ENCODE measurements at places on chromosomes 3 and 15.

DNA sequence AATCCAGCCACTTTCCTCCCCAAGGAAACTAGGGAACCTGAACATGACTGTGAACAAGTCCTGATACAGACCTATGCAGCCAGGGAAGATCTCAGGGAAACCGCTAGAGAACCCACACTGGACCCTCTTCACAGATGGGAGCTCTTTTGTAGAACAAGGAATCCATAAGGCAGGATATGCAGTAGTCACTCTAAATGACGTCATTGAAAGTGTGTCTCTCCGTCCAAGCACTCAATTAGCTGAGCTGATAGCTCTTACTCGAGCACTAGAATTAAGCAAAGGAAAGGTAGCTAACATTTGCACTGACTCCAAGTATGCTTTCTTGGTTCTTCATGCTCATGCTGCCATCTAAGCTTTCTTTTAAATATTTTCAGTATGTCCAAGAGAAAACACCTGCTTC, 10.0 kb upstream of the SMCO1 start:
- DNase-seq, result no peak

DNA sequence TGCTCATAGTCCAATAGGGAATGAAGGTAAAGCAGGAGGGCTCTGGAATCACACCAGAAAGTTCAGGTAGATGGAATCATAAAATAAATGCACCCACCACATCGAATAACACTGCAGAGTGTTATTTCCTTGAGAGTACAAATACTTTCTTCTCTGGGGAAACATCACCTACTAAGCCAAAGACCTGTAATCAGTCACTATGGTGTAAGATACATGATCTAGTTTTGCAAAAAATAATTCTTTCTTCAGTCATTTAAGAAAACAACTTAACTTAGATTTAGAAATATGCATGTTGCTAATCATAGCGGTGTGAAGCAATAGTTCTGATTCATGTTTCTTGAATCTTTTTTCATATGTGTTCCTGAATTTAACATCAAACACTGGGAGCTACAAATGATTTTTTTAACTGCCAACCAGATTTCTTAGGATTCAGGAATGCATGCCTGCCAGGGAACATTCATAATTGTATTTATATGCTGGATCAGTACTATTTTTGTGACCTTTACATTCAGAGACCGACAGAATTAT, 40.2 kb upstream of the MEIS2 start:
- DNase-seq, result no peak

DNA sequence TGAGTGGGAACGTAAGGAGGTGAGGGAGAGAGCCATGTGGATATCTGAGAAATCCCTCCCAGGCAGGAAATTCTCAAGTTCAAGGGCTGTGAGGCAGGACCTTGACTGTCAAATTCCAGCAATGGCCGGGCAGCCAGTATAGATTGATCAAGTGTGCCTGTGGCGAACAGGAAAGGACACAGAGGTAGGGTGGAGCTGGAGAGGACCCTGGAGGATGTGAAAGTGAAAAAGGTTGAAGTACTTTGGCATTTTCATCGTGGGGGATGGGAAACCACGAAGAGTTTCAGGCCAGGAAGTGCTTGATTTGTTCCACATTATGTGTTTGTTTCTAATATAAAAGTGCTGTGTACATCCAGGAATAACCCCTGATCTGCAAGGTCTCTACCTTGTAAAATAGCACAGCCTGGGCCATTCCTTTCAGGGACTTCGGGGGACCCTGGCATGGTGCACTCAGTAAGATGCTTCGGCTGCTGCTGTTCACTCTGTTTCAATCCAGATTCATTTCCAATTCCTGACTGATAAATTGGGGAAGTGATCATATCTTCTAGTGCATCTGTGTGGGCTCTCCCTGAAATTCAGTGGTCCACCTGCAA, 156.6 kb downstream of the MCTP2 start:
- no peak for DNase-seq

DNA sequence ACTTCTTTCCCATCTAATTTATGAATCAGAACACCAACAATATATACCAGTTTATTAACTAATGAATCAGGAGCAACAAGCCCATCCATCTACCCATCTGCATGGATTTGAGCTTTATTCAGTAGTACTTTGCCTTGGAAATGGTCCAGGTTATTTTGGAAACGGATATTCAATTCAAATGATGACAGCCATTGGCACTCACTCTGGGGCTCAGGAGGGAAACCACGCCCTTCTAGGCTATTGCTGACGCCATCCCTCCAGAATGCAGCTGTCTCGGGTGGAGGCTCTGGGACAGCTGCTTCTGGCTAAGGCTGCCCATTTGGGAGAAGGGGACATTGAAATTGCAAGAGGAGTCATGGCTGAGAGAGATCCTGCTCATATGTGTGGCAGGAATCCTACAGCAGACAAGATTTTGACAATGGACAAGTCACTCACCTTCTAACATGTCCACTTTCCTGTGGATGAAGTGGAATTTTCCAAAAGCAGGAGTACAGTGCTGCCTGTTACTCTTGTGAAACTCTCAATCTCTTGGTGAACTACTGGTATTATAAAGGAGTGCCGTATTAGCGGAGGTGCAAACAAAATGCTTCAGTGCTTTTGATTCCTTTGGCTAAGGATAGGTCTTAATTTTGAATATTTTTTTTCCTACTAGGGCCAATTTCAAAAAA, 29.3 kb upstream of the TRAK1 start:
- no peak for DNase-seq

- DNase-seq, result no peak
Observed at GRCh38 chr3:139778682-139779233, 101.0 kb upstream of the NMNAT3 start.

DNA sequence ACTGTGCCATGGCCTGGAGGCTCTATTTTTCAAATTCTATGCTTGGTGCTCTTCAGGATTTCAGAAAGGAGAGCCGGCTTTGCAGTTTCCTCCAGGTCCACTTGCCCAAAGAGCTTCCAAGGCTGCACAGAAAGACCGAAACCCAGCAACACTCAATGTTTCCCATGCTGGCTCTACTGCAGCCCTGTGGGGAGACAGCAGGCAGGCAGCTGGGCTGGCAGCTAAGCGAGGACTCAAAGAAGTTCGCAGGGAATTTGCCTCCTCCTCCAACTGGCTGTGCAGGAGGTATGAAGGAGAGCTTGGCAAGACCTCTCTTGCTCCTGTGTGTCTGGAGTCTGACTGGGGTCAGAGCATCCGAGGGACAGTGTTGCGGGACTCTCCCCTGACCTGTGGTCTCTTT, 17.4 kb upstream of the ITGA11 start:
- no peak for DNase-seq

DNA sequence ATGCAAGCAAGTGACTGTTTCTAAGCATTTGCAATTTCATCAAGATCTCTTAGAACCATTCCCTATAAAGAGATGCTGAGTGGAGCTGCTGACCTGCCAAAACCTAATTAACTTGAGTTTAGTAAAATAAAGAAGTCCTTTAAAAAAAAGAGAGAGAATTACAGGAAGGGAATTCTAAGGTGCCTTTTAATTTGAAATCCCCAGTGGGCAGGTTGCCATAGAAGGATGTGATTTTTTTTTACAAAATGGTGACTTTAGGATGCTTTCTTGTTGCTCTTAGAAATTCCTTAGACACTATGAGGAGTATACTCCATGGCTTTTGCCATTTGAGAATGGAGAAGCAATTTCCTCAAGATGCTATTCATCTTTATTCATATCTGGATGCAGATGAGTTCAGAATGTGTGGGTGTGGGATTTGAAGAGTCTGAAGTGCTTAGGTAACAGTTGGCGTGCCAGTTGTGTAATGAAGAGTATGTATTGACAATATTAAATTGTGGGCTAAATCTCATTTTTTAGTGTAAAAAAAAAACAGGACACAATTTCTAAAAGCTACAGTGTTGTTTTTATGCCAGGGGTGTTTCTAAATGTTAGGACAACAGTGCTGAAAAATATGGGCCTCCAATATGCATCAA, 13.6 kb downstream of the LRRC3B start:
- DNase-seq, result no peak

DNA sequence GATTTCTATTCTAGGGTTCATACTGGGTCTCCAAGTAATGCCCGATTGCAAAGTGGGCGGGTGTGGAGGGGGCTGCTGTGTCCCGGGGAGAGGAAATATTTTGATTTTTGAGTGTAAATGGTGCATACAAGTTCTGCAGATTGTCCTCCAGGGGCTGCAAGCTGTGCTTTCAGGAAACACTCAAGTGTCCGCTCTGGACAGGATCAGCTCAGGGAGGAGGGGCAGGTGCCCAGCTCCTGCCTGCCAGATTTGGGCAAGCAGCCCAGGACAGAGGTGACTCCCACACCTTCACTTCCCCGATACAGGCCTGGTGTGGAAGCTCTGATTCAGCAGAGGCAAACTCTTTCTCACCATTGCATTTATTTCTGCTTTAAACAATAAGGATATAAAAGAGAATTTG, 142.7 kb downstream of the ALDH1A2 start:
- no peak for DNase-seq

DNA sequence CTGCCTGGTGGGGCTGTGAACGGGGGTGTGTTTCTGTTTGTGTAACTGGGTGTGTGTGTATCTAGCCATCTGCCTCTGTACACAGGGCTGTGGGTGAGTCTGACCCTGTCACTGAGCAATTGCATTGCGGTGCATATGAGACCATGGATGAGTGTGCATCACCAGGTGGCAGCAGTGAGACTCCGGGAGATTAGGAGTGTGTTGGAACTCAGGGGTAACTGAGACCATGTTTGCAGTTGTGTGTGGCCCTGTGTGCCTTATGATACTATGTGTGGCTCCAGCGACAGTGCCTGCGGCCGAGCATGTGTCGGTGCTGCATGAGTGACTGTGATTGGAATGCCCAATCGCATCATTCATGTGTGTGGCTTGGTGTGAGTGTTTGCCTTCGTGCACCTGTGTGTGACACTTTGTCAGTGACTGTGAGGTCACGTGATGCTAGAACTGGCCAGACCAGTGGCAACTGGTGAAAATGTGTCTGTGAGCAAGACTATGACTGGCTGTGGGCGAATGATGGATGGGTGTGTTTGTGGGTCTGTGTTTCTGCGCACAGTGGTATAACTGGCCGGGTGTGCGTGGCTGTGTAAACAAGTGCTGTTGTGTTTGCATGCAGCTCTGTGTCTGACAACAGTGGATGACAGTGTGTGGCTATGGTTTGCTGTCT, 14.0 kb downstream of the VILL start:
- DNase-seq, result peak; percentile 29

DNA sequence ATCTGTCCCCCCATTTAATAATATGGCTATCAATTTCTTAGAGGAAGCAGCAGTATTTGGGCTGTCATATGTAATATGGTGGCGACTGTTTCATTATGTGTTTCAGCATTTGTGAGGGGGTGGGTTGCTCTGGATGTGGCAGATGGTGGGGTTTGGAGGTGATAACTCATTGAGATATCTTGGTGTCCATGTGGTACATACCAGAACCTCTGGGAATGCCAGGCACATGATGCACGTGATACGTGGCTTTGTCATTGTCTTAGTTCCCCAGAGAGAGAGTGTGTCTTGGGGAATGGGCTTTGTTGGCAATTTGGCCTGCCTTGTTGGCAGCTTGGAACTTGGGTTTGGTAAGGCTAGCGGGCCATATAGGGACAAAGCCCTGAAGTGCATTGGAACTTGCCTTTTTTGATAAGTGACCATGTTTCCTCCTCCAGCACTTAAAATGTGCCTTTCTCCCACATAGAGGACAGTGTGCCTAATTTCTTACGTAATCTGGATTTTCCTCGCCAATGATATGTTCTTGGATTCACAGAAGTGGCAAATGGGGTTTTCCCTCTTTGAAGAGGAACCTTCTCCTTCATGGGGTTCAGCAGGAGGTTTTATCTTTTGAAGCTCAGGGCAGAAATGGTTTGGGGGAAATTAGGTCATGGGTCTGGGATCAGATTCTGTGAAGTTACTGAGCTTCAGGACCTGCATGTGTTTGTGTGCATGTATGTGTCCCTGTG, 79.5 kb downstream of the DNASE1L3 start:
- DNase-seq, result no peak

DNA sequence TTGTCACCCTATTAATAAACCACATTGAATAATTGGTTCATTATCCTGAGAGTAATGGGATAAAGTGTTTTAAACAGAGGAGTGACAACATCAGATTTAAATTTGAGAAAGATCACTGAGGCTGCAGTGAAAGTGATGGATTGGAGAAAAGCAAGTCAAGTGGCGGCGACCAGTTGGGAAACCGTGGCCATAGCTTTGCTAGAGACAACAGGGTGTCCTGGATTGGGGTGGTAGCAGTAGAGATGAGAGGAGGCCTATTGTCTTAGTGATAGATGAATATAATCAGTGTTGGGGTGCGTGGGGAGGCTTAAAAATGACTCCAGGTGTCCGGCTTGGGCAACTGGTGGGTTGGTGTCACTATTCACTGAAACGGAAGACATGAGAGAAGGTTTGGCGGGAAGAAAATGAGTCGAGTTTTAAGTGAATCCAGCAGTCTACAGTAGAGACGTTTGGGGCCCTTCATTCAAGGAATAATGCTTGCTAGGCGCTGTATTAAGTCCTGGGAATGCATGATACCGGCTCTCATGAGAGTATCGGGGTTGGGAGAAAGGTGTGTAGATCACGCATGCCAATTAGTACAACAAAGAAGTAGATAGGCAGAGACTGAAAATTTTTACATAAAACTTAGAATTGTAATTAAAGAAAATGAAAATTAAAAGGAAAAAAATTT, 819 bp downstream of the NEK4 start:
- DNase-seq, result no peak

GRCh38 chr3:56314842-56315241, 153.4 kb downstream of the ERC2 start:
- DNase-seq, result no peak

GRCh38 chr15:50082066-50082465, 37.0 kb downstream of the ATP8B4 start:
- no peak for DNase-seq

GRCh38 chr3:193852901-193853300, 259.9 kb downstream of the OPA1 start:
- no peak for DNase-seq

GRCh38 chr15:56981160-56981559, 62.7 kb downstream of the TCF12 start:
- no peak for DNase-seq

DNA sequence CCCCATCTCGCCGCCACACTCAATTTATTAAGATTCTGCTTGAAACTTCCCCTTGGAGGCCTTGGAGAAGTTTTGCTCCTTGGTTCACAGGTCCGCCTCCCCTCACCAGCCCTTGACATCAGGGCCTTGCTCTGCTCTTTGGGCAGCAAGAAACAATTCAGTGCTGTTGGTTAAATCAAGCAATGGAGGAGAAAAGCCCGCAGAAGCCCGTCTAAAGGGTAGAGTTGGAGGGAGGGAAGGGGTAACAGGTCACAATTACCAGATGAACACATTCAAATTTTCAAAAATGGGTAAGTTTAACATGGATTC, 429 bp downstream of the PARP9 start:
- no peak for DNase-seq

GRCh38 chr3:146110161-146110560, 50.8 kb downstream of the PLOD2 start:
- no peak for DNase-seq

All from stimulated activated CD8-positive, alpha-beta memory T cell treated with anti-CD3 and anti-CD28 coated beads, Interleukin-12 subunit alpha, Interleukin-12 subunit beta, amount 100 ng/mL, for 4 hours (primary cell).